ENCODE measurements at places on chromosomes 1 and 21.
A peak's percentile ranks its signal among the peaks of the same experiment; 100 is the strongest.

- DNase-seq: no peak
Measured at GRCh38 chr1:71018791-71019190, 28.8 kb downstream of the PTGER3 start.

DNA sequence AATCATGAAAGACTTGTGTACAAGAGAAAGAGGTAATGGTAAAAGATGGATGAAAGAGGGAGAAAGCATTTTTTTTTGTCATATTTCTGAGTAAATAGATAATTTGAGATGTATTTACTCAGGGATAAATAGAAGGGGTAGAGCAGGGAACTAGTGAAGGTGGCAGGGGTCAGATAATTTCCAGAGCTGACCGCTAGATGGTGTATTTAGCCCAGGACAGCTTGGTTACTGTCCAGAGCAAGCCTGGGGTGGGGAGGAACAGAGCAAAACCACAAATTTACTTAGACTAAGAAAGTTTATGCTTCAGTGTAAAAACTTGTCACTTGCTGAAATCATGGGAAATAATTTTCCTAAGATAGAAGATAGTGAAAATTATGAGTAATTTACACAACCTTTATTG, 91.5 kb downstream of the XCL2 start:
- no peak for DNase-seq

DNA sequence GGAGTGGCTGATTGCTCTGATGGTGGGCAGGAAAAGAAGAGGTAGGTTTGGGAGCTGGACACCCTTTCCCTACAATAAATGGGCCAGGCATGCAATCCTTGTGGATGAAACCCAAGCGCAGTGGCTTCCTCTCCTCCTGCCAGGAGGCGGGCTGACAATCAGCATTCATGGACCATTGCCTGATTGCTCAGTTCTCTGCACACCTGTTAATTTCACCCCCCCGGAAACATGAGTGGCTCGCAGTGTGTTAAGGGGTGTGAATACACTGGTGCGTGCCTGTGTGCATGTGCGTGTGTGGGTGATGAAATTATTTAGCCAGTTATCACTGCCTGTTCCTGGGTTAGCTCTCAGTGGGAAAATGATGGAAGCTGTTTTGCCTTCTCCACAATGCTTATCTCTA, 310.7 kb downstream of the PCP4 start:
- DNase-seq: no peak

DNA sequence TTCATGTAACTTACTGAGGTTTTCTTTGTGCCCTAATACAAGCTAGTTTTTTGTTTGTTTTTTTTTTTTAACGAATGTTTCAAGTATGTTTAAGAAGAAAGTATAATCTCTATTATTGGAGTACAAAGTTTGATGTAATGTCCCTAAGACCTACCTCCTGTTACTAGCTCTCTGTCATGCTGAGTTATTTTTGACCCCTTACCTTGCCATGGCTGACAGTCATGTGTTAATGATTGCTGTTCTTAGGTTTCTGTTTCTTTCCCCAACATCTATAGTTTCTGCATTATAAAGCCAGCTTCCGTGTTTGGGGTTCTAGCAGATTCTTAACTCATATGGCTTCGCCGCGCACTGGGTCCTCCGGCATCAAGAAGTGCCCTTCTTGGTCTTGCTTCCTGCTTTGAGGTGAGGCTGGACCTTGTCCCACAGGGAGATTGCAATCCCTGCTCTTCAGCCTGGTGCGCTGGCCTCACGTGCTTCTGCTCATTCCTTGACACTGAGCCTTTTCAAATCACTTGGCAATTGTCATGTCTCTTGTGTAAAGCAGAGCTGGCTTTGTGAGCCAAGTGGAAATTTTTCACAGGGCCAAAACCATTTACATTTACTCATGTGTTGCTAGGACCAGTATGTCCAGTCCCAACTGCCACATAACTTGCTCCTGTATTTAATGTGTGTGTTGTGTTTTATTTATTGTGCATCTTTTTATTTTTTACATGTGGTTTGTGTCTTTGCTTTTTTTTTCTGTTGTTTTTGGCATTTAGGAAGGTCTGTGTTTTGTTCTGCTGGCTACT, 135.0 kb upstream of the COL6A1 start:
- no peak for DNase-seq

DNA sequence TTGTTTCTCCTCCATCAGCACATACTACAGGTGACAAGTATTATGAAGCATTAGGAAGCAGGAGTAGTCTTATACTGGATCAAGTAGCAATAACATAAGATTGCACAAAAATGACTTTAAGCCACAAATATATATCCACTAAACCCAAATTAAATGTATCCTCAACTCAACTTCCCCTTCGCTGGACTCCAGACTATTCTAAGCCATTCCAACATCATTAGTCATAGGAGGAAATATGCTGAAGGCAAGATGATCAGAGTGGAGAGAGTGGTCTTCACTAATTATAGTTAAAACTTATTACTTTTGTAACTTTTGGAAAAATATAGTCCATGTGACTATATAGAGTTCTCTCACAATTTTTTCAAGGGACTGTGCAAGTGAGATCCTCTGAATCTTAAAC, 390.7 kb upstream of the ZP4 start:
- no peak for DNase-seq

GRCh38 chr1:198848206-198848605, 209.4 kb downstream of the PTPRC start:
- DNase-seq: no peak

DNA sequence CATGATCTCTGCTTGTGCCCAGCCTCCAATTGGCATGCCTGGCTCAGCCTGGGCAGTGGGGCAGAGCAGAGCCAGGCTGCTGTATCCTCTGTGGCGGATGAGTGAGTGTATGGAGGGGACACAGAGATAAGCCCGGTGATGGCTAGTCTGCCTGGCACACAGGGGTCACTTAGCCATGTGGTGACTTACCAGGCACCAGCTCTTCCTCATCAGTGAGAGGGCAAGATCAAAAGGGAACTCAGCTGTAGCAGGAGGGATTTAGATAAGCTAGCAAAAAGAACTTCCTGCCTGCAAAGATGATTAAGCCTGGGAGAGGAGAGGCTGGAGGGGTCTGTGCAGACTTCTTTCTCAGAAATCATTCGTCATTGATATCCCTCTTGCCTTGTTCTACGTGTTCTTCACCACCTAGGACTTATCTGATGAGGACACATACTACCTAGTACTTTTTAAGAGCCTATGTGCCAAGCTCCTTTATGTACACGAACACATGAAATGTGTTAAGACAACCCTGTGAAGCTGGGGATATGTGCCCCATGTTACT, 7.9 kb downstream of the KIF21B start:
- no peak for DNase-seq

- no peak for DNase-seq
Measured at GRCh38 chr1:193685986-193686385, 499.6 kb upstream of the B3GALT2 start.

DNA sequence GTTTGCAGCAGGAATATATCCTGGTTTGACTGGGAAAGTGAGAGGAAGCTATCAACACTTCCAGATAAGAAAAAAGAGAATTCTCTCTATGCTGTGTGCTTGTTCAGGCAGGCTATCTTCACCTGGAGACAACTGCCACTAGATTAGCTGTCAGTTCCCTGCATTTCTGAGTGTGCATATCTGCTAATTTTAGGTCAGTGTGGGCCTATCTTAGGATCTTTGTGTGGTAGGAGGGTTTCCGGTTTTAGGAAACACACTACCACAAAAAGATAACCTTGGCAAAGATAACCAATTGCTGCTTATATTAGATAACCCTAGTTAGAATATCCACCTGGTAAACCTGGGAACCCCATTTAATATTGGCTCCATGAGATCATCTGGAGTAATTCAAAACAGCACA, 22.5 kb upstream of the GBP5 start:
- DNase-seq: no peak

DNA sequence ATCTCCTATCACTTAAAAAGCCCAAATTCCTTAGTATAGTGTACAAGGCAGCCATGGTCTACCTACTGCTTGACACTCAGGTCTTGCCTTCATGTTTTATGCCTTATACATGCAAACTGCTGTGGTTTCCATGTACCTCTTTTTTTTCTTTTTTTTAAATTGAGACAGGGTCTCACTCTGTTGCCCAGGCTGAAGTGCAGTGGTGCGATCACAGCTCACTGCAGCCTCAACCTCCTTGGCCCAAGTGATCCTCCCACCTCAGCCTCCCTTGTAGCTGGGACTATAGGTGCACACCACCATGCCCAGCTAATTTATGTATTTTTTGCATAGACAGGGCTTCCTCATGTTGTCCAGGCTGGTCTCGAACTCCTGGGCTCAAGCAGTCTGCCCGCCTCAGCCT, 8.0 kb downstream of the CD55 start:
- DNase-seq: no peak

DNA sequence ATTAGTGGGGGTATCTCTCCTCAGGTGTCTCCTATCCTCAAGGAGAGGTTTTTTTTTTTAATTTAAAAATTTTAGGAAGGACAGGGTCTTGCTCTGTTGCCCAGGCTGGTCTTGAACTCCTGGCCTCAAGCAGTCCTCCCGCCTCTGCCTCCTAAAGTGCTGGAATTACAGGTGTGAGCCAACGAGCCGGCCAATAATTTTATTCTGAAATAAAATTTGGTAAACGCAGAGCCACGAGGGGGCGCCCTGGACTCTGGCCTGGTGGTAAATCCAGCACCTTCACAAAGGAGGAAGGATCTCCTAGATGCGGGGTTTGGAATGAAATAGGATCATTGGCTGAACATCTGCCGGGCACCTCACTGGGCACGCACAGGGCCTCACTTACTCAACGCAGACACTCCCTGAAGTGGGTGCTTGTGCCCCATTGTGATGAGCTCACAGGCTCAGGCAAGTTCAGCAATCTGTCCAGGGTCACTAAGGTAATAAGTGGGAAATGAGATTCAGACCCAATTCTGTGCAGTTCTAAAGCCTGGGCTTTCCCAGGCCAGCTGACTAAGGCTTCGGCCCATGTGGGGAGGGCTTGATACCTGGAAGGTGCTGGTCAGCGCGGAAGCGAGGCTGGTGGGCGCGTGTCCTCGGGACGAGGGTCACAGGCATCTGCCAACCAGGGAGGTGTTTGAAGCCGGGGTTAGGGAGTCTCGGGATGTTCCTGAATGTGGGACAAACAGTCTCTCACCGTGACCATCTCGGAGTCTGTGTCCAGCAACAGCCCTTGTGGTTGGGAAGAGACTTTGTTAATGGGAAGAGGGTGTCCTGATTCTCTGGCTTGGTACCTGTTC, 32.7 kb upstream of the ETV3 start:
- DNase-seq: peak; percentile 24

DNA sequence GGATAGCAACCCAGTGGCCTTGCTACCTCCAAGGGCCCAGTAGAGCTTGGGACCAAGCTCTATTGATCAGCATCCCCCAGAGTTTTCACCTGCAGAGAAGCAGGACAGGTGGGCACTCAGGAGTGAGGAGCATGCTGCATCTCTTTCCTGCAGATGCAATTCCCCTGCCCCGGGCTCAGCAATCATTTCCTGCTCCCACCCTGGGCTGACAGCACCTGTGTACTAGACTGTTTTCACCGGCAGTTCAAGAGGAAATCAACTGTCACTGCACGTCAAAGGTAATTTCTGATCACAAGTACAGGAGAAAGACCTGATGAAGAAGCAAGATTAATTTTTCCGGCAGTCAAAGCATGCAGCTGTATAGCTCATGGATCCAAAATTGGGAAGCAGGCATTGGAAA, 8.8 kb upstream of the NT5C1A start:
- DNase-seq: no peak

DNA sequence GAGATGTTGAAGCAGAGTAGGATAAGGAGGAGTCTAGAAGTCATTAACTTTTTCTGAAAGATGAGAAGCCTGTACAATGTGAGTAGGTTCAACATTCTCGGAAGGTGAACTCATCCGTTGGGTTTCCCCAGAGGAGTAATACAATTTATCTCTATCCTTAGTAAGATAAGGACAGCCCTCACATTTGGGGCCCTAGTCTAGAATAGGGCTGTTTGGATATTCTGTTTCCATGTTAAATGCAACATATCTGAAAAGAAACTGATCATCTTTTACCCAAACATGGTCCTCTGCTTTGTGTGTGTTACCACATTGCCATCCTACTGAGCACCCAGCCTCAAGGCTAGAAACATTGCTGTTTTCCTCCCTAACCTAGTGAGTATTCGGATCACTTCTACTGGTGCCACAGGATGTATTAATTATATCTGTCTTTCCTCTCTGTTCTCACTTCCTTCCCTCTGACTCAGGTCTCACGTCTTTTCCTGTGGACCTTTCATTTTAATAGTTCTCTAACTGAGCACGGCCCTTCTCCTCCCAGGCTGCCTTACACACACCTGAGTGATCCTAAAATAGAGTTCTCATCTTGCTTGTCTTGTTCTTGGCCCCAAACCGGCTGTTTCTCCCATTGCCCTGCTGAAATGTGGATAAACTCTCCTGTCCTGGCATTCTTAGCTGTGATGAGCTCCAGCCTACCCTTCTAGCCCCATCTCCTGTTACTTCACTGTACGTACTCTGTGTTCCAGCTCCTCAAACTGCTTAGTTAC, 91.7 kb downstream of the CDC14A start:
- DNase-seq: peak; percentile 9
